ENCODE measurements at places on chromosomes 6 and 20.

DNA sequence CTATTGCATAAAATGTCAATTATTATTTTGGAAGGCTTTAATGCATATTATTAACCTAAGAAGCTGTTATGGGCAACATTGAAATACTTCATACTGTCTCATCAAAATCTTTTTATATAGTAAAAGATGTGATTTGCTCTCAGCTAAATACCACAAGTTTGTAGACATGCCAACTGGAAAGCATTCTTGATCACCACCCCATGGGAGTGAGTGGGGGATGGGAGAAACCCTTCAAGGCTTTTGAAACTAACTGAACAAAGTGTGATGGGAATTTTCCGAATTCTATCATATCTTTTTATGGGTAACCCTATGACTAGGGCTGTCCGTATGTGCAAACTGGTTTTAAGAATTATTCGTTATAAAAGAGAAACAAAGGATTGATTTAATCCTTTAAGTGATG, 377.3 kb upstream of the JAG1 start:
- no peak for DNase-seq

DNA sequence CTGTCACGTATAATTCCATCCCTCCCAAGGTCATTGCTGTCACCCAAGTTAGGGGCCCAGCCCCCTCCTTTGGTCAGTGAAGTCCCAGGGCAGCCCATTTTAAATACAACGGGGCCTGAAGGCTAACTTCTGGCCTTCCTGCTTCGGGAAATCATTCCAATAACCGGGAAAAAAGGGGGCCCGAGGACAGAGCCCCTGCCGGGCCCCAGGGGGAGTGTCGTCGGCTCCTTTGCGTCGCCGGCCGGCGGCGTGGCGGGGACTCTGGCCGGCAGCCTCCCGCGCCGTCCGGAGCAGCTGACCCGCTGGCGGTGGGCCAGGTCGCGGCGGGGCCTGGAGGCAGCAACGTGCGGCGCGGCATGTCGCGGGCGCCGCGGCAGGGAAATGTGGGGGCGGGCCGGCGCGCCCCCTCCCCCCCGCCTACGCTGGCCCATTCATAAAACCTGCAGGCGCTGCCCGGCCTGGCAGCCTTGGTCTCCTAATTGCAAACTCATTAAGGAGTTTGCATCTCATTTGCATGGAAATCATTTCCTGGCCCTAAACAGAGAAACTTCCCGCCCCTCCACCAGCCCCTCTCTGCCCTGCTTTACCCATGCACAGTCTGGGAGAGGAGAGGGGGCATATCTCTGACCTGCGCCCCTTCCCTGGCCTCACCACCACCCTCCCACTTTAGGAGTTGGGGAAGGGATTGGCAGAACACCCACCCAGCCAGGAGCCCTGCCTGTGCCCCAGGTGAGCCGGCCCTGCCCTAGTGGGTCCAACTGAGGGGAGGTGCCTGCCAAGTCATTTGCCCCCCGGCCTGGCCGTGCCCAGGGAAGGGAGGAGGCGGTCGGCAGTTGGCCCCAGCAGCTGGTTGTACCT, 50.7 kb downstream of the MRPL14 start:
- peak; percentile 72 for DNase-seq

- no peak for DNase-seq
These were observed 8.0 kb downstream of the DNPH1 start for GRCh38 chr6:43221046-43221972.

DNA sequence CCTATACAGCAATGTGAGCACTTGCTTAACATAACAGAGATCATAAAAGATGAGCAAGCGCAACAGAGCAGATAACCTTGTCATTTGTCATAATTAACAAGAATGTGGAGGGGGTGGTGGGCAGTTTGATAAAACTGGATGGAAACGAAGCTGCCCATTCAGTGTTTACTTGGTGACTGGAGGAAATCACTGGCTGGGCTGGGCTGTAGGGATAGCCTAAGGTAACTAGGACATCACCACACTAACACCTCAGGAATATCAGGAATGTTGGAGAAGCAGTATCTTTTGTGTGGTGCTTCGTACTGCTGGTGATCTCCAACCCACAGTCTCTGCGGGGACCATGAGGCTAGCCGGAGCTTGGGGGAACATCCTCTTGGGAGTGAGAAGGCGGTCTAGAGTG, 218.4 kb downstream of the HIVEP2 start:
- DNase-seq = no peak

GRCh38 chr6:1762203-1762602, 152.5 kb downstream of the FOXC1 start:
- no peak for DNase-seq

DNA sequence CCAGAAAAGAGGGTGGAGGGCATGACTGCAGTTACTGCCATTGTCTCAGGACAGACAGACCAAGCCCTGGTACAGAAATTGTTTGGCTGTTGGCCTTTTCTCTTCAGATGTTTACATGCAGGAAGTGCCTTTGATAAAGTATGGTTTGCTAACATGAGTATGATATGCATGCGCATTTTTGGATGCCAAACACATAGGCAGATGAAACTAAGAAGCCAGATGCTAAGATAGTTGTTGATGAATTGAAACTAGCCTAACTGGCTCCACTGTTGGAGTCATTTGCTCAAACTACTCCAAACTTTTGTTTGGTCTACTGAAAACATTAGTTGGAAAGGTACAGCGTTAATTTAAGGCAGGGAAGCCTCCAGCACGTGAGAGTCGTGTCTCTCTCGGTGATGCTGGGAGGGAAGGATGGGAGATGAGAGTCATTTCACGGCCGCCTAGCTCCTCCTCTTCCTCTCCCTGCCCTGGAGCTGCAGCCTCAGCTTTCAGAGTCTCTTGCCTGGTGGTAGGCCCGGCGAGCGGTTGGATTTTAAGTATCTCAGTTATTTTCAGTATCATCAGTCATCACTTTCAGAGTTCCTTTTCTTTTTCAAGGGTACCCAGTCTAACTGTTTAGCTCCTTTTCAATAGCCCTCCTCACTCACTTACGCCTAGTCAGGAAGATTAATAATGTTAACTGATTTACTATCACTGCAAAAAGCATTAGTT, 29.7 kb downstream of the RREB1 start:
- DNase-seq = peak; percentile 79

GRCh38 chr6:137094411-137095008, 49.7 kb upstream of the IL20RA start:
- peak; percentile 79 for DNase-seq

DNA sequence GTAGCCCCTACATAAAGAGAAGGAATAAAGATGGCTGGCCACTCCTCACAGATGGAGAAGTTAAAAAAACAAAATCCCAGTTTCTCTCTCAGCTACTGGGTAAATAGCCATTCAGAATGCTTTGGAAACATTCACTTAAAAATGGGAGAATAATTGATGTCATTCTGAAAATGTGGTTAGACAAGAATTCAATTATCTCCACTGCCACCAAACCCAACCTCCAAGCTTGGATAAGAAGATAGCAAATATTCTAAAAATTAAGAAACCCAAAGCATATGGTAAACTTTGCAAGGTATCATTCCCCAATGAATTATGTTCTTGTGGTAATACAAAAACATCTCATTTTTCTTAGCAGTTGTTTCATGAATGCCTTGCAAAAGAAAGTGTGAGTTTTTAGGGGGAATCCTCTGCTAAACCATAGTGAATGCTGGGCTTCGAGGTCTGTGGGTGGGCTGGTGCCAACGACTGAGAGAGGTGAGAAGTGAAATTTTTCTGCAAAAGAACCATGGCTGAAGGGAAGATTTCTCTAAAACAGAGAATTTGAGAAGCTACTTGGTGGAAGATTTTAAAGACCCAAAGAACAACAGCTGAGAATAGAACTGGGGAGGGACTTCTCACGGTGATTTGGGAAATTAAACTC, 497.9 kb upstream of the JARID2 start:
- DNase-seq = no peak

GRCh38 chr20:33893314-33893713, 82.2 kb downstream of the CHMP4B start:
- no peak for DNase-seq

- no peak for DNase-seq
These were observed 39.6 kb downstream of the OR2B2 start for GRCh38 chr6:27872642-27873020.

DNA sequence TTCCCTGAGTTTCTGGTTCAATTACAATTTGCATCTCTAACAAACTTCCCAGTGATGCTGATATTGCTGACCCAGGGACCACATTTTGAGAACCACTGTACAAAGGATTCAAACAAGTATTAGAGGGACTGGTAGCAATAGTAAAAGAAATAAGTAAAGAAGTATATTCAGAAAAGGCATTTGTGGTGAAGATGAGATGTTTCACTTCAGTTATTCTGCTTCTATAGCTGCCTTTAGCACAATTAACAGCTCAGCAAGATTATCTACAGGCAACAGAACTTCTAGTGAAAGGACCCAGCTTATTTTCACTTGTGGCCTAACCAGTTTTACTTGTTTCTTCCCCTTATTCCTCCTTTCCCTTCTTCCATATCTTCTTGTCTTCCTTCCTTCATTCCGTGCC, 149.4 kb downstream of the PHF3 start:
- no peak for DNase-seq

DNA sequence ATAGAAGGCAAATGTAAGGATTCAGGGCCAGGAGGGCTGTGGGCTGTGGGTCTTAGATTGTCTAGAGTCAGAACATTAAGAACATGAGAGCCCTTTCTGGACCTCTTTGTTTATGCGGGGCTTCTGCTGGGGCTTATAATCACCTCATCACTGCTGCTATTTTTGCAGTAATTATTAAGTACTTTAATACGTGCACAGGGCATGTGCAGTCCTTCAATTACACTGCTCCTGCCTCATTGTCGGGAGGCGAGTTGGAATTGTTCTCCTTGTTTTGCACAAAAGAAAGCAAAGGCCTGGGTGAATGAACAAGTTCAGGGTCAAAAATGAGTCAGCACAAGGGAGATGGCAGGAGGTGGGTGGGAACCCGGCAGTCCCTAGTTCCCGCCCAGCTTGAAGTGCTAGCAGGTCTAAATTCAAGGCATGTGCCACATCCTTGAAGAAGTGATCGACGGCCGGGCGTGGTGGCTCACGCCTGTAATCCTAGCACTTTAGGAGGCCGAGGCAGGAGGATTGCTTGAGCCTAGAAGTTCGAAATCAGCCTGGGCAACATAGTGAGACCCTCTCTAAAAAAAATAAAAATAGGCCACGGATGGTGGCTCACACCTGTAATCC, 34.4 kb upstream of the PTPN1 start:
- DNase-seq = peak; percentile 43

GRCh38 chr6:55704421-55704820, 125.4 kb upstream of the HMGCLL1 start:
- DNase-seq = no peak

GRCh38 chr20:37822141-37822601, 80.8 kb upstream of the VSTM2L start:
- no peak for DNase-seq

DNA sequence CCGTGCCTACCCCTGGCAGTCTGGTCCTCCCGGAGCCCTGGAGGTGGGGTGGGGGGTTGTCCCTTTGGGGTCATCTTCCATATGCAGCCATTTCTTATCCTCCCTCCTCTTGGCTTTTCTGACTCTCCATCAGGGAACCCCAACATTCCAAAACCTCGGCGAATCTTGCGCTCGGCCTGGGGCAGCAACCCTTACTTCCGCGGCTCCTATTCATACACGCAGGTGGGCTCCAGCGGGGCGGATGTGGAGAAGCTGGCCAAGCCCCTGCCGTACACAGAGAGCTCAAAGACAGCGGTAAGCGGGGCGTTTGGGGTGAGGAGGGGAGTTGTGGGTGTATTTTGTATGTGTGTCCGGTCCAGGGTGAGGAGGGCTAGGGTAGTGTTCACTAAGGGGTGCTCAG, 168.0 kb upstream of the RNF24 start:
- DNase-seq = no peak

DNA sequence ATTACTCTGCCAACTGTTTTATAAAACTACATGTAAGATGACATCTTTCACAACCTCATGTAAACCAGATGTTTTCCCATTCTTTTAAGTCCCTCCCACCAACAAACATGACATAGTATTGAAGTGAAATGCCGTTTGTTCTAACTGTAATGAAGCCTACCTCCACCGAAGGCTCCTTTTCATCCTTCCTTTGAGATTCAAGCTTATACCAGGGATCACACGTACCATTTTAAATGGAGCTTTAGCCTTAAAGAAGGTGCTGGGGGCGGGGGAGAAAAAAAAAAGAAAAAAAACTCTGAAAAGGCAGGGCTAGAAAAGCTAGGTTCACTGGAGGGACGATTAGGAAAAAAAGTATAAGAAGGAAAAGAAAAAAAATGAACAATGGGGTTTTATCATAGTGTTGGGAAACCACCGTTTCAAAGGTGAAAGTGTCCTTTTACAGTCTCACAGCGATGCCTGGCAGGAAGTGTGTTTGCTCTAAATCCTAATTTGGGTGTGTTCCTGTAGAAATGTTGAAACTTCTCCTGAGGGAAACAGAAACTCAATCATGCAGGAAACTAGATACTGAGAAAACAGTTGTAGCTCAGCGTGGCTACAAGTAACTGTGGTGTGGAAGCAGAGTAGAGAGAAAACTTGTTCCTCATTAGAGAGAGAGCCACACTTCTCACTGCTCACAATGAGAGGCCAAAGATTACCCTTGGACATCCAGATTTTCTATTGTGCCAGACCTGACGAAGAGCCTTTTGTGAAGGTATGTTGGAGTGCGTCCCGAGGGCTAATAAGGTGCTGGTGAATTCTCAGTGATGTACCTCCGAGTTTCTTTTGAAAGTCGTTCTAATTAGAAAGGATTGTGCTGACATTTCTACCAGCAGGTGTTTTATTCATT, 37.6 kb upstream of the HINT3 start:
- DNase-seq = peak; percentile 94

DNA sequence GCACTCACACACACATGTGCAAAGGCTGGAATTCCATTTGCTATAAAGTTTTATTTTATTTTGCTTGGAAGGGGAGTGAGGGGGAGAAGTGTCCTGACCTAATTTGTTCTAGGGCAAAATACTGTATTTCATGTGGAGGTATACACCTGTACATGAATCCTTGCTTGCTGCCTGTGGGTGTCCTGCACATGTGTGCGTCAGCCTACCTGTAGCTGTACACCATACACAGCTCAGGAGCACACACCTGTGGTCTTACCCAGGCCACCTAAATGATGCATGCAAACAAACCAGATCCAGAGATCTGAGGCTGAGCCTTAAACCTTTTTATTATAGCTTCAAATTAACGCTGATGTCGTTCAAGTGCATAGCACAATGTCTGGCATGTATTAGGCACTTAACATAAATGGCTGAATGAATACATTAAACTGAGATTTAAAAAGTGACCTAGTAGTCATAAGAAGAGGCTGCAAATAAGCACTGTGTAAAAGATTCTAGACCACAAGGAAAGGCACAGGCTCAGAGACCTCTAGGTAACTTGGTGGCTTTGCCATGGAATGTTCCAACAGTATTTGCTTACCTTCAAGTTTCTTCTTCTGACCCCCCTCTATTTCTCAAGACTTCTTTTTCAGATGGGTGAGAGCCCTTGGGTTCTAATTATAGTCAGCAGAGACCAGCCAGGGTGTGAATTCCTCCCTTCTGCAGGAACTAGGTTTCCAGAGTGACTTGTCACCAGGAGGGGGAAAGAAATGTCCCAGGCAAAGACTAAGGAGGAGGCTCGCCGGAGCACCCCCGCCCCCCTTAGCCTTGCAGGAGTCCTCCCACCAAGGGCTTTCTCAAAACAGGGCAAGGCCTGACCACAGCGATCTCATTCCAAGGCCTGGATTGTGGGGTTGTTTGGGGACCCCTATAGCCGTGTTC, 13.4 kb downstream of the FOXC1 start:
- DNase-seq = no peak

- DNase-seq = peak; percentile 92
These were observed 59.5 kb upstream of the ARMH2 start for GRCh38 chr6:24858177-24858653.

Measured in suppressor macrophage treated with lipopolysaccharide for 4 hours (primary cell).